ENCODE measurements at places on chromosomes 2 and 18. TPM values are rescaled to one million over a fixed set of nuclear protein-coding genes. Genes with fewer than 3 reads are reported as not detected.

GRCh38 chr18:61893971-61894750 lies 1.4 kb upstream of the RNF152 start:
- peak; percentile 70 for DNase-seq

GRCh38 chr2:65261676-65262075 lies 34.0 kb downstream of the ACTR2 start:
- DNase-seq, result no peak

GRCh38 chr2:74199871-74200305 lies 1.5 kb downstream of the MTHFD2 start:
- DNase-seq, result no peak

DNA sequence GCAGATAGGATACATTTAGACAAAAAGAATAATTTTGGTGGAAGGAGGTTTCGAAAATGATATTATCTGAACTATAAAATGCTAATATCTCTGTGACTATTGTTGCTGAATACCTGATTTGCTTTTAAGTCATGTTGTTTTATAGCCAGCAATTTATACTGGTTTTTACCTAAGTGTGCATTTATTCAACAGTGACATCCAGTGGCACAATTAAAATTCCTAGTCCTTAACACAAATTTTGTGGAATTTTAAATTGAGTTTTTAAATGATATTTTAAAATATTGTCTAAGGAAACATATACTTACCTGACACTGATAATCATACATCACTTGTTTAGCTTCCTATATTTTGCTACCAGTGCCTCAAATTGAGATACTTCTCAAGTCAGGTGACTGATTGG lies 144.8 kb downstream of the ARHGAP28 start:
- DNase-seq, result no peak

LRRTM1 gene
- 22.9 TPM for polyA plus RNA-seq
